ENCODE measurements at places on chromosomes 3 and 15.
A peak's percentile ranks its signal among the peaks of the same experiment; 100 is the strongest.

DNA sequence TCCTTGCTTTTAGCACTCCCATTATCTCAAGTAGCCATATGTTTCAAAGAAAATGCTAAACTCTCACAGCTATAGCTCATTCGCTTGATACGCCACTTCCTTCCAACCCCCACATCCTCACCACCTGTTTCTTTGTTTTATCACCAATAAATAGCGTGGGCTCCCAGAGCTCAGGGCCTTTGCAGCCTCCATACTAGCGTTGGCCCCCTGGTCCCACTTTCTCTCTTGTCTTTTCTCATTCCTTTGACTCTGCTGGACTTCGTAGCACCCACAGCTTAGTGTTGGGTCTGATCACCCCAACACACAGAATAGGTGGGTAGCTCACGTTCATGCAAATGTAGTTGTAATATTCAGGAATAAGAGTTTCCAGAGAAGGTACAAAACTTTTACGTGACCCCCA lies 4.1 kb upstream of the GPD1L start:
- DNase-seq, result no peak

DNA sequence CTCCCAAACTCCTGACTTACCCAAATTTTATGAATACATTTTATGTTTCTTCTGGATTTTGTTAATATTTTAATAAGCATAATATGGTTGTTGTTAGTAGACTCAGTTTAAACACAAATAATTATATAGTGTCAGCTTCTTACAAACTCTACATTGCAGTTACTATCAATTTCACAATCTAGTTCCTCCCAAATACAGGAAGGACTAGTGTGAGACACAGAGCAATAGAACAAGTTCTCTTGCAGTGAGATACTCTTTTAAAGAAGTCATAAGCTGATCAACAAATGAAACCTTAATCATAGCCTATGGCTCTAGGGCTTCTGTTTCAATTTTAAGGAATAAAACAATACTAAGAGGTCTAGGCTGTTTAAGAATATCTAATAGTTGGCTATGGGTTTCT lies 86.1 kb downstream of the SAMMSON start:
- no peak for DNase-seq

- no peak for DNase-seq
Measured at GRCh38 chr15:70186152-70186551, 88.4 kb upstream of the TLE3 start.

DNA sequence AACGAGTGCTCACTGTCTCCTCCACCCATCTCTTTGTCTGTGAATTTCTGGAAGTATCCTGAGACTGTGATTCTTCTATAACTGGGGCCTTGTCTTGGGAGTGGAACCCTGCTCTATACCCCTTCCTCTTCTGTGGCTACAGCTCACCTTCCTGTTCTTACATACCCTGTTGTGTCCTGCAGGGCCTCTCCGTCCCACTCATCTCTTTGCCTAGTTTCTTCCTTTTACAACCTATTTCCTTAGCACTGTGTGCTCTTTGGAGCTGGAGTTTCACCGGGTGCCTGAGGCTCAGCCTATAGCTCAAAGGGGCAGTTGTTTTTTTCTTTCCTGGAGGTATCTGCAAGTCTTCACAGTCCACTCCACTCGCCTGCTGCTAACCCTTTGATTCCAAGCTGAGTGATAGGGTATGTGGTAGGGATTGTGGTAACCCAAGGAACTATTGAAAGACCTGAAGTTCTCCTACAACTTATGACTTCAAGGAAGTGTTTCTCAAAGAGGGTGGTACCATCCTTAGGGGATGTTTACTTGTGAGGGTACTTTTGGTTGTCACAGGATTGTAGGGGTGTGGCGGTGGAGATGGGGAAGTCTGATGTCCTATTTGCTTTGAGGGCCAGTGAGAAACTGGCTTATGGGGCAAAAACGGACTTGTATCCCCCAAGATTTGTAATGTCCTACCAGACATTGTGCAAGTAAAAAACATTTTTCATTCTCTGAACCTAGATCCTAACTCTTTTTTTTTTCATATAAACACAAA lies 66.6 kb upstream of the ARL8B start:
- DNase-seq, result no peak

DNA sequence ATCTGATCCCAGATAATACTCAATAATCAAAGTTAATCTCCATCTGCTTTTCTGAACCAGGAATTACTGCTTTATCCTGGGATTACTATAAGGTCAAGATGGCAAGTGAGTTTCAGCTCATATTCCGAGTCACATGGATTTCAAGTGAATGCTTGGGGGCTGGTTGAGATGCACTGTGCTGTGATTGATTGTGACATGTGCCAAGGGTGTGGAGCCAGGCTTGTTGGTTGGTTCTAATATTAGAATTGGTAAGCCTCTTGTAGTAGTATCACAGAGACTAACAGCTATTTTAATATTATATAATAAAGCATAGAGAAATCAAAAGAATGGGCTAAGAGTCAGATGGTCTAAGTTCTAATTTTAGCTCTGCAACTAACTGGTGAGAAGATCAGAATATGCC lies 74.2 kb upstream of the ICE2 start:
- no peak for DNase-seq

GRCh38 chr3:129281726-129282125 lies 3.1 kb downstream of the HMCES start:
- no peak for DNase-seq

DNA sequence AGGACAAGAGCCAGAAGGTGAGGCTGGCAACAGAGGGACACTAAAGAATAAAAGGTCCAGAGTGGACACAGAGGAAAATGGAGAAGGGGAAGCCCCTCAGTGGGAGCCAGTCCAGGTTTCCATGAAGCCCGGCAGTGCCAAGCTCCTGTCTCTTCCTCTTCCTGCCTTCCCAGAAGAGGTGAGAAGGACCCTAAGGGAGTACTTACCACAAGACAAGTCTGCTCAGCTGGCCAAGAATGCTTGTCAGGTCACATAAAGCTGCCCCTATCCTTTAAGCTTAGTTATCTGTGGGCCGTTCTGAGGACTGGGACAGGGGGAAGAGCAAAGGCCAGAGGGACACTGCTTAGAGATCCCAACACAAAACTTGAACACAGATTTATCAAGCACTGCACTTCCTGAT lies 100.2 kb downstream of the RYK start:
- DNase-seq, result no peak

DNA sequence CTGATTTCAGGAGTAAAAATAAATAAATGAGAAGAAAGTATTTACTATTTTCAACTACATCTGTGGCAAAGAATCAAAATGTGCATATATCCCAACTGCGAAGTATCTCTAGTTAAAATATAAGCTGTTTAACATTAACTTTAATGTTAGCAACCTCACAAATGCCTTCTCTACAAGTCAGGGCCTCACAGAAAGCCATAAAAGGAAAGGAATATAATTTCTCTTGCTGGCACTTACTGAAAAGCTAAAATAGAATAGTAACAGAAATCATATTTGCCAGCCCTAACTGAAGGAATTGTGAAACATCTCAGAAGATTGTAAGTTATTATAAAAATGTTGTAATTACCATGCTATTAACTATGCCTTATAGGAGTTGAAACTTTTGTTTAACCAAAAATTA lies 65.1 kb upstream of the MBNL1 start:
- no peak for DNase-seq

GRCh38 chr3:25306066-25306465 lies 122.0 kb upstream of the RARB start:
- no peak for DNase-seq

DNA sequence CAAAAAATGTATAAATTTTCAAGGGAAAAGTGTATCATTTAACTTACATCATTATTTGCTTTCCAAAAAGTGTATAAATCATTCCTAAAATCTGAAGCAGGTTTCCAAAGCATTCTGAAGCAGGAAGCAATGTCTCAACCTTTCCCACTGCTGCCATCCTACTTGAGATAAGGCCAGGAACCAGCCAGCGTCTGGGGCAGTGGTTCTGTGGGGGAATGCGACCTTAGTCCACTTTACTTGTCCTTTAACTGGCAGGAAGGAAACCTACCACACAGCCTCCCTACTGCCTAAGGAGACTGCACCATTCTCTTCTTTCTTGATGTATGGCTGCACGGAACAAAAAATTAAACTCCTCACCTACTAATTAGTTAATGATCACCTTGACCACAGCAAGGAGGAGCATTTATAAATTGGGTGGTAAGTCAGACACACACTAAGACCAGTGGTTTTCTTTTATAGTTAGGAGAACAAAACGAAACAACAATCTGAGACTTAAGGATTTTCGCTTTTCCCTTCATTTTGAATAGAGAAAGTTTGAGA lies 3.7 kb downstream of the SORD start:
- DNase-seq, result no peak

GRCh38 chr3:189947068-189947467 lies 173.6 kb downstream of the P3H2 start:
- DNase-seq, result no peak

DNA sequence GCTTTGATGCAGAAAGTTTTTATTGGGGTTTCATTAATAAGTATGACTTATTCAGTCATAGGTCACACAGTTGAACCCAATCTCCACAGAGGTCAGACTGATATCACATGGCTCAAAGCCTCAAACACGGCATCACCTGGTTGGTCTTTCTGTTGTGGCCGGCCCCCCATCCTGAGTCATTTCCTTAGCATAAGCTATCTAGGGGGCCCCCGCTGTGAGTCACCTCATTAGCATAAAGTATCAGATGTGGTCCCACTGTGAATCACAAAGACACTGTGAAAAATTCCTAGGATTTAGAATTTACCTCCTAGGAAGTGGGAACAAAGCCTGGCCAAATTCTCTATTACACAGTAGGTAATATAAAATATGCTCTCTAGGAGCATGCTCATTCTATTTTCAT lies 502.2 kb downstream of the PYDC2 start:
- no peak for DNase-seq

DNA sequence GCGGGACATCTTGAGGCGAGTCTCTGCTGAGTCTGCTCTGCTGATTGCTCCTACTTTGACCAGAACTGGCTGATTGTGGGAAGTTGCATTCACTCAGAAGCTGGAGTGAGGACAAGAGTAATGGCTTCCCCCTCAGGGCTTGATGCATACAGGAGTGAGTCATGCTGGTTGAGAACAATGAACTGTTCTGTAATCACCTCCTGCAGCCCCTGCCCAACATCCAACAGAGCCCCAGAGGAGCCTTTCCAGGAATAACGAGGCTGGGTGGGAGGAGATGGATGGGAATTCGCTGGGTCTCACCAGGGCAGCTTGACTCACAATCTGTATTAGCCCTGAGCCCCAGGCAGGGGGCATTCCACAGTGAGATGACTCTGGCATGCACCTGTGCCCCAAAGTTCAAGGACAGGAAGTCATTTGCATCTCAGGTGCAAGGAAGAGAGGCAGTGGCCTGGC lies 85.0 kb downstream of the RAB11A start:
- DNase-seq, result no peak

DNA sequence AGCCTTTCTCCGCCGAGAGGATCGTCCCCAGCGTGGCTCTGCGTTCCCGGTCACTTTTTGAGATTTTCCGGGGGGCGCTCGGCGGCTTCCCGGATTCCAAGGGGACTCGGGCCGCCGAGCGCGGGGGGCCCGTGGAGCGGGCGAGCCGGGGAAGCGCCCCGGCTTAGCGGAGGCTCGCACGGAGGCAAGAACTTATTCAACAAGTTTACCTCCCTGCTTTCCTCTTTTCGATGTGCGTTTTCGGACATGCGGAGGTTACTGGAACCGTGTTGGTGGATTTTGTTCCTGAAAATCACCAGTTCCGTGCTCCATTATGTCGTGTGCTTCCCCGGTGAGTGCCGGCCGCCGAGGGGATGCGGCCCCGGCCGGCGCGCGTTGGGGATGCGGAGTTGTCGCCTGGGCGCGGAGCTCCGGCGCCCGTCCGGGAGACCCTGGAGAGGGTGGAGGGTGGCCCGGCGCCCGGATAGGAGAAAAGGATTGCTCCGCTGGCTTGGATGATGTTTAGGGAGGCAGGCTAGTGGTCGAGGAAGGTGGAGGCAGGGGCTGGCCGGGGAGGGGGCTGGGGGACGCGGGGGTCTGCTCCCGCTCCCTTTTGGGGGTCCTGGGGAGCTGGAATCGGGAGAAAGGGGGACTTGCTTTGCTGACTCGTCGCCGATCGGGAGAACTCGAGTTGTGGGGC lies 810 bp downstream of the PTPRG start:
- DNase-seq, result peak; percentile 51

DNA sequence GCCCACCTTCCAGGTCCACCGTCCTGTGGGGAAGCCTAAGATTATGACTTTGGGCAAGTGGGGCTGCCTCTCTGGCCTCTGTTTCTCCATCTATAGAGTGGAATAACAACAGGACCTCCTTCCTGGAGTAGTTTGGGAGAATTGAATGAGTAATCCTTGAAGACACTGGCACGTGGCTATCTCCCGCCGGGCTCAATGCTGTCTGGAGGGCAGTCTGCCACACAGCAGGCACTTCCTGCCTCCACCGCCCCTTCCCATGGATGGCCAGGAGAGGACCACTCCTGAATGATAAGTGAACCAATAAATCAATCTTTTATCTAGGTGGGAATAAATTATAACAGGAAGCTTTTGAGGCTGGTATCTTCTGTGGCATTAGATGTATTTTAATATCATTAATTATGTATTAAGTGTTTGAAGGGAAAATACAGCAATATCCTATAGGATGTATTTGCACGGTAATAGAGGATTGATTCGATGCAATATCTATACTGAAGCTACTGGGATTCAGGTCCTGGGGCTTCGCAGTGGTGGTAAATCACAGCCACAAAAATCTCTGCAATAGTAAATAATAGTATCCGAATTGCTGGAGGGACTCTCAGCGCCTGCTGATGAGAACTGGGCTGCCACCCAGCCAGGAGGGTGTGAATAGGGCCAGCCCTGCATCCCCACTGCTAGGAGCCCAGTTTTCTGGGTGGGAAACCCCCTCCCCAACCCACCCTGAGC lies 15.9 kb downstream of the MEGF11 start:
- no peak for DNase-seq

GRCh38 chr3:21979706-21980105 lies 228.7 kb upstream of the ZNF385D start:
- DNase-seq, result no peak

DNA sequence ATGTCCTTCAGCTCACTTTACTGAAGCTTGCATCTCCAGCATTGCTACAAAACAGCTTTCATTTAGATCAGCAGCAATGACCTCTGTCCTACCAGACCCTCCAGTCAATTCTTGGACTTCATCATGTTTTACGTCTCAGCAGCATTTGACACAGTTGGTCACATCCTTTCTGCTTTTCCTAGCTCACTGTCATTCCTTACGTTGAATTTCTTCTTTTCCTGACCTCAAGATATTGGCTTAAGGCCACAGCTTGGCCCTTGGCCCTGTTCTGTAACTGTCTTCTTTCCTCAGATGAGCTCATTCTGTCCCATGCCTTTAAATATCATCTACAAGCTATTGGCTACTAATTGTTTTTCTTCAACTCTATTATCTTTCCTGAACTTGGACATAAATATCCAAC lies 576.2 kb upstream of the KCNMB2 start:
- no peak for DNase-seq

- no peak for DNase-seq
Measured at GRCh38 chr3:96192966-96193550, 621.3 kb upstream of the EPHA6 start.

- no peak for DNase-seq
Measured at GRCh38 chr15:87269566-87269965, 987.0 kb downstream of the NTRK3 start.
